ENCODE measurements at places on chromosomes 4 and X.

GRCh38 chr4:8350352-8350751, 80.8 kb downstream of the HTRA3 start:
- DNase-seq: no peak

- DNase-seq: no peak
These were observed 201.6 kb downstream of the QDPR start for GRCh38 chr4:17310269-17310652.

DNA sequence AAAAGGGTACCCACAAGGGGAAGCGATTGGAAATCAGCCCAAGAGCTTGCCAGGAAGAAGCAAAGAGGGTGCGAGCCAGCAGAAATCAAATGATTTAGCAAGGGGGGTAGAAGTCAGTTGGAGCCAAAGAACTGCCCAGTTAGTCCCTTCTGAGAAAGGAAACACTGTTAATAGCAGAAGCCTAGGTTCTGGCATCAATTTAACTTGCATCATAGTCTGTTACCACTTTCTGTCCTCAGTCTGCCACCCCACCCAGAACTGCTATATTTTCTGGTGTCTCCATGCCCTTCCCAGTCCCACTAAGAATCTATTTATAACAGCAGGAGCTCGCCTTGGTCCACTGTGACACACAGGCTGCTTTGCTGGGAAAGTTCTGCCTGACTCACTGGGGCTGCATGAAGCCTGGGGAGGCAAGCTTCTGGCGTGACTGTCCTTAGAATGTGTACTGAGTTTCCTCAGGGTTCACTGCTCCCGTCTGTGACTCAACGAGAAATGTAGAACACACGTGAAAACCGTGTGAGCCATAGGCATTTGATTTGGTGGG, 157.8 kb upstream of the TTC29 start:
- no peak for DNase-seq

DNA sequence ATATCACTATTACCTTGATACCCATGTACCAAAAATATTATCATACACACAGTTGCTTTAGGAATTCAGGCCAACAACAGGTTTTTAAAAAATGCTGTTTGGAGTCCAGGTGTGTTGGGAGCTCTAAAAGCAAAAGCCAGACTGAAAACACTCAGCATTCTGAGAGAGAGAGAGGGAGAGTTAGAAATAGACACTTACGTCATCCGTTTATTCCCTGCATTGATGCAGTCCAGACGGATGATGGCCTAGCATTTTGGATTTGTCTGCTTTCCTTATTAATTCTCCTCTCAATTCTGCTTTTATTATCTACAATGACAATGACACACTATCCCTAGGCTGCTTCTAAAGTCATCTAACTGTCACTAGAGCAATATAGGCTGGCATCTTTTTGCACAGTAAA, 358.3 kb upstream of the BOD1L1 start:
- DNase-seq: no peak

GRCh38 chrX:68942104-68942503, 113.3 kb downstream of the EFNB1 start:
- DNase-seq: no peak

GRCh38 chrX:138020941-138021340, 455.0 kb downstream of the ZIC3 start:
- DNase-seq: no peak

DNA sequence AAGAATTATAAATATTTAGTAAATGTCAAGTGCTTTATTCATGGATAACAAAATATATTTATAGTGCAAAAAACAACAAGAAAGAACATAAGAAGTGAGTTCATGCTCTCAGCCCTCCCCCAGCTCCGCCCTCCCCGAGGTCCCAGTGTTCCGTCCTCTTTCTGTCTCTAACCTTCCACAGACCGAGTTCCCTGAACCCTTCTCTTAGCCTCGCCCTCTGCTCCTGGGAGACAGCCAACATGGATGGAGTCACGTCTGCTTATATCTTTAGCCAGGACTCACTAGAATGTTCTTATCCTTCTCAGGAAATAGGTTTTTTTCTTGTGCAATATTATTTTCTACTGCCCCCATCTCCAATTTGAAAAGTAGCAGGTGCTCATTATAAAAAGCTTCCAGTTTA, 40.1 kb upstream of the HELT start:
- DNase-seq: no peak

DNA sequence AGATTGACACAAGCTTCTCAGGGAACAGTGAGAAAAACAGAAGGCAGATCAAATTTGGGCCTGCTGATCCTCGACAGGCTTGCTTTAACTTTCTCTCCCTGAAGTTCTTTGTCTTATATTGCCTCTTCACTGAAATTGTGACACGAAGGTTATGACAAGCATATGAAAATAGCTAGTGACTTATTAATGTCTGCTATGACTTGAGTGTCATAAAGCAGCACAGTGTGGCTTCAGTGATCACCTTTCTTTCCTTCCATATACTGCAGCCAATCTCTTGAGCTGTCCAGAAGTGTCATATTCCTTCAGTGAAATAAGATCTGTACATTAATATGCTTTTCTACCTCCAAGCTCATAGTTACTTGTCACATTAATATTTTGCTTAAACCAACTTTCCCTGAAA, 870.2 kb downstream of the C4orf33 start:
- DNase-seq: no peak

DNA sequence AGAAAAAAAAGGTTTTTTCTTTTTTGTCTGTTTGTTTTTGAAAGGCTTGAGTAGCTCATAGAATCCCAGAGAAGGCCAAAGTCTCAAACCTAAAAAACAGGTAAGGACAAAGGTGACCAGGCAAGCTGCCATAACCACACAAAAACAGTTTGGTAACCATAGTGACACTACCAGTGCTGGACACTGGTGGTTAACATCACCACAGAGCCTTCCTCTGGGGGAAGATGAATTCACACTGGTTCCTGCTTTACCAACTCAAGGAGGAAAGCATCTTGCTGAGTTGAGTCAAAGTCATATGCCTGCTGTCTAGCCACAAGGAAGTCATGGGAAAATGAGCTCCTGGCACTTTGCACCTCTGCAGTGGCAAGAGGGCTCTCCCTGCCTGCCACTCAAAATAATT, 32.5 kb downstream of the IDS start:
- no peak for DNase-seq

DNA sequence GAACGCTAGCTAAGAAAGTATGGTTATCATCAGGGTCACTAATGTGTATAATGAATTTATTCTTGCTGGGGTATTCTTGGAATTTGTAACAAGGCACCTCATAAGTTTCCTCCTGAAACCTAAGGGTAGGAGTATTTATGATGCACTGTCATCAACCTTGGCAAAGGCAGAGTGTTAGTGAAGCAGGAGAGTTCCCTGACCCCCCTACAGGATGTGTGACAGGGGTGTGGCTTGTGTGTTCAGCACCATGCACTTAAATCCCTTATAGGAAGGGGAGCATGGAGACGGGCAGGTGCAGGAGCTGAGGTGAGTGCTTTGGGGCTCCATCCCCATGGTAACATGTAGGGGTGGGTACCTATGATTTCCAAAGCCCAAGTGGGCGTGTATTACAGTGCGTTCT, 237.7 kb downstream of the GALNTL6 start:
- DNase-seq: no peak

DNA sequence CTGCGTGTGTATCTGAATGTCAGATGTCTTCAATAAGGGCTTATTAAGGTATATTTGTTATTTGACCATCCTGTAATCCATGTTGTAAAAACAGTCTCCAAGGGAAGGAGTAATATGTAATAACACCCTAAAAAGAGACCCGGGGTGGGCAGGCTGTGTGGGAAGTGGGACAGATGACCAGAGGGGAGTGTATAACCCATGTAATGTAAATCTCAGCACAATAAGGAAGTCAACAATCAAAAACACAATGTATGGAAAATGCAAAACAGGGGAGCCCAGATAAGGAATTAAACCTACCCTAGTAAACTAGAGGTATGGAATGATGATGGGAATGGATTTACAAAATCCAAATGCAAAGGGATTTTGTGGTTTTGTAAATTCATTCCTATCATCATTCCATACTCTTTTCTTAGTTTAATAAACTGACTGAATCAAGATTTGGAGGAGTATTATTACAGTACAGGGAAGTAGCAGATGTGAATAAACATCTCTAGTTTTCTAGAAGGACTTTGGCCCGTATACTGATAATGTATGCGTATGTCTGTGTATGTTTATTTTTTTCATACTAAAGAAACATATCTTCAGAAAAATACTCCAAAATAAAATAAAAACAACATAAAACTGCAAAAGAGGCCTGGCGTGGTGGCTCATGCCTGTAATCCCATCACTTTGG, 15.7 kb upstream of the ENPEP start:
- no peak for DNase-seq

DNA sequence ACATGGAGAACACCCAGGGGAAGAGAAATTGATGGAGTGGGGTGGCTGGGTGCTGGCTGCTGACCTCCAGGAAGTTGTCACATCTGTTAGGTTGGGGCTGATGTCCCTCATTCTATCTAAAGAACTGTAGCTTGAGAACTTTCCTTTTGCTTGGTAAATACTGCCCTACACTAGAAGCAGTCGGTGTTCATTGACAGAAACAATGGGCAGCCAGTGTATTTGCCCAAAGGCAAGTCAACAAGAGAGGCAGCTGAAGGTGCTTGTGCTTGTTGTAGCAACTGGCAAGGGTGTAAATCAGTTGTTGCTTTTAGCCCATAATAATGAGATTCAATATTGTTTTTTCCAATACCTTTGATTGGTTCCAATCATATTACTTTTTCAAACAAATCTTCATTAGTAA, 956 bp downstream of the TMEM154 start:
- DNase-seq: no peak

- no peak for DNase-seq
These were observed 13.1 kb upstream of the ANXA5 start for GRCh38 chr4:121709766-121710405.

- DNase-seq: no peak
These were observed 44.5 kb downstream of the AASDH start for GRCh38 chr4:56342746-56343145.

DNA sequence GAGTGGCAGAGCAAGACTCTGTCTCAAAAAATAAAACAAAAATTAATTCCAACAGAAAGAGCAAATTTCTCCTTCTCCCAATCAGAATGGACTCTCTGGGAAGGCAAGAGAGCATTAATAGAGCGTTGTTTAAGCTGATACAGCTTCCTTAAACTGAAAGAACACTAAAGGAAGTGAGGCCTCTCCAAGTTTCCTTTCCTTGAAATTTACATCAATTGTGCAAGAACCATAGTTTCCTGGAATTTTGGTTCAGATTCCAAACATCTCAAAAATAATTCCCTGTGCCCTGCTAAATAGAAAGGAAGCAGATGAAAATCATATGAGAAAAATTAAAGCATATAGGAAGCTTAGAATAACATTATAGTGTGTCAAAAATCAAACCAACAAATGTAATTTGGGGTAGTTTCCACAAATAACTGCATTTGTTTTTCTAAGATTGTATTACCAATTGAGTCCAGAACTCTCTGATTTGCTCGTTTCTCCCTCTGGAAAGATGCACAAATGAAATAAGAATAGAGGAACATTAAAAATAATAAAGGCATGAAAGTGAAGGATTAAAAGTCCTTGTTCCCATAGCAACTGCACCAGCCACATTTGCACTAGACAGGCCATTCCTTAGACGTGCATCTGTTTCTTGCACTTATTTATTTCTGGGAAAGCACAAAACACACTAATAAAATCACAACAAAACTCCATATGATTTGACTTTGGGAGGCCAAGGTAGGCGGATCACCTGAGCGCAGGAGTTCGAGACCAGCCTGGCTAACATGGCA, 3.7 kb upstream of the FAM241A start:
- no peak for DNase-seq

DNA sequence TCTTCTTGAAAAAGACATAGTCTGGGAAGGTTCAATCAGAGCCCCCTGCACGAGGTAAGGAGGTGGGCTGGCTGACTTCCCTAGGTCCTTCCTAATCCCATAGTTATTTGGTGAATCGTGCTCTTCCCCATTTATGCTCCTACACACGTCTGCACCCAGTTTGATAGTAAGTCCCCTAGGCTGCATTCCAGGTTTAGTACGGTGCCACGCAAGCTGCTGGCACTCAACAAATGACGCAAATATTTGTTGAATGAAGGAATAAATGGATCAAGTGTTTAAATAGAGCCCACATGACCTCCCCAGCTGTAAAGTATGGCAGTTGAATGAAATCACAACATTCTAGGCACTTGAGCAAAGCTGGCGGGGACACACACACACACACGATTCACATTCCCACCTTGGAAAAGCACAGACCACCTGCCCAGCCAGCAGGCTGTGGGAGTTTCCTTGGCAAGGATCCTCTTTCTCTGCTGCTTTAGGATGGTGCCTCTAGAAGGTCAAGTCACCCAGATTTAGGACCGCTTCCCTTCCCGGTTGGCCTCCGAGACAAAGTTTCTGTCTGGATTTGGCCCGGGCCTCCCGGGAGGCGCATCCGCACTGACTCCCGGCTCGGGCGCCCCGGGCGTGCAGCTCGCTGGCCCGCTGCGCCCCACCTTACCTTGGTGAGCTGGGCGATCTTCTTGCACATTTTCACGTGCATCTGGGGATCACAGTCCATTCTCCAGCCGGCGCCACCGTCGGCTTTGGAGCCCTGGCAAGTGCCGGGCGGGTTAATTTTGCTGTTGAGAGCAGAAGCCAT, 721 bp downstream of the FAM184B start:
- no peak for DNase-seq

GRCh38 chr4:125168531-125168930, 146.2 kb upstream of the FAT4 start:
- DNase-seq: no peak

GRCh38 chr4:183136855-183137254, 37.8 kb downstream of the WWC2 start:
- no peak for DNase-seq

DNA sequence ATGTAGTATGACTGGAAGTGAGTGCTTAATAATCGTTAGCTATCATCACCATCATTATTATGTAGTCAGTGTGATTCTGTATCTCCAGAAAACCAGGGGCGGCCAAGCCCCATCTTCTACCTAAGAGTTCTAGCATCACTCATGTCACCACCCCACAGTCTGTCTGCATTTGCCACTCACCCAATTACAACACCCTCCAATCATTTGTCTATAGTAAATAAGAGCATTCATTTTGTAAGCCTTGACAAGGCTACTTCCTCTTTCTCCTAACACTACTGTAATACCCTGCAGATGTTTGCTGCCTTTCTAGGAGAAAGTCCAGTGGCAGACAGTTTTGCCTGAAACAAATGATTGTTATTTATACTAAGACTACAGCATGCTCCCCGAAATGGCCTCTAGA, 15.8 kb upstream of the IL21 start:
- DNase-seq: no peak

GRCh38 chr4:25235401-25235800, 1.6 kb downstream of the PI4K2B start:
- no peak for DNase-seq

GRCh38 chr4:113435893-113436292, 325.6 kb downstream of the CAMK2D start:
- no peak for DNase-seq

Measured in activated naive CD8-positive, alpha-beta T cell treated with anti-CD3 and anti-CD28 coated beads, Interleukin-2, amount 50 U/mL, for 24 hours (primary cell).